ENCODE measurements at places on chromosomes 16 and 17.

GRCh38 chr17:80899402-80900268 is 92.0 kb upstream of the CHMP6 start:
- no peak for DNase-seq

- no peak for DNase-seq
Observed at GRCh38 chr16:85495259-85495658, 117.9 kb upstream of the GSE1 start.

DNA sequence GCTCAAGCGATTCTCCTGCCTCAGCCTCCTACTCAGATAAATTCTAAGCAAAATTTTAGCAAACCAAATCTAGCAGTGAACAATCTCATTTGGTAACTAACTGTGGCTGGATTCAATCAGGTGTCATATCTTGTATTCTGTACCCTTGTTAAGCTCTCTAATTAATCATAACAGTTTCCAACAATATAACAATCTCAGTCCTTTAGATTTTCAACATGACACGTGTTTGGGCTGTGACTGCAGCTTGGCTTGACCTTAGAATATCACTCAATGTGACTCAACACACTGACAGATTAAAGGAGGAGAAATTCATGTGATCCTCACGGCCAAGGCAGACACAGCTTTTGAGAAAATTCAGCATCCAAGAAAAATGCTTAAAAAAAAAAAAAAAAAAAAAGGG is 133.6 kb downstream of the BANP start:
- DNase-seq: no peak

GRCh38 chr16:2959206-2959605 is 4.9 kb upstream of the KREMEN2 start:
- no peak for DNase-seq

GRCh38 chr17:21164216-21164615 is 37.5 kb downstream of the DHRS7B start:
- no peak for DNase-seq
